Ecto neural progenitor cell (in vitro differentiated cells): ENCODE measurements at places on chromosomes 6 and 20.

DNA sequence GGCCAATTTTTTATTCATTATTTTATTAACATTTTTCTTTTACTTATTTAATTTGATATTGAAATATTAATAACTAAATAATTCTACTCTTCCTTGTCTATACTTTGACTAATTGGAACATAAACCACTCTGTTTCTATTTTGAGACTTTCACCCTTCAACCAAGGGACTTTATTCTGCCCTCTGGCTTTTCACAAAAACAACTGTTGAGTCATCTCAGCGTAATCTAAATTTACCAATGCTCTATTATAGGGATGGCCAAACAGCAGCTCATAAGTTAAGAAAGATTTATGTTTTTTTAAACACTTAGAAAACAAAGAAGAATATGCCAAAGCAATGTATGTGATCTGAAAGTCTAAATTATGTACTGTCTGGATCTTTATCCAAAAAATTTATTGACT lies 46.7 kb downstream of the DOP1A start:
- DNase-seq = no peak

- peak; percentile 56 for DNase-seq
Measured at GRCh38 chr6:71254323-71254722, 34.3 kb upstream of the OGFRL1 start.

DNA sequence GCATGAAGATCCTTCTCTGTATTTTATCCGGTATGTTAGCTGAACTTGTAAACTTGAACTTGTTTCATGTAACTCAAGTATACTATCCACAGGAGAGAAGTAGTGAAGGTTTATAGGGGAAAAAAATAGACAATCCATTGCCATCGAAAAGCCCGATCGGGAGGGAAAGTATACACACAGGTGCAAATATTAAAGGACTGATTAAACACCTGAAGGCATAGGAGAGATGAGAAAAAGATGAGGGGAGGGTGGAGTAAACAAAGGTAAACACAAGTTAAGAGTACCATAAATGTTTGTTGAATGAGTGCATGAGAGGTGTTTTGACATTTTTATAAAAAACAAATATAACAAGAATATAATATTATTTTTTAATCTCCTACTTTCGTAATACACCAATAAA lies 64.3 kb upstream of the CITED2 start:
- no peak for DNase-seq

DNA sequence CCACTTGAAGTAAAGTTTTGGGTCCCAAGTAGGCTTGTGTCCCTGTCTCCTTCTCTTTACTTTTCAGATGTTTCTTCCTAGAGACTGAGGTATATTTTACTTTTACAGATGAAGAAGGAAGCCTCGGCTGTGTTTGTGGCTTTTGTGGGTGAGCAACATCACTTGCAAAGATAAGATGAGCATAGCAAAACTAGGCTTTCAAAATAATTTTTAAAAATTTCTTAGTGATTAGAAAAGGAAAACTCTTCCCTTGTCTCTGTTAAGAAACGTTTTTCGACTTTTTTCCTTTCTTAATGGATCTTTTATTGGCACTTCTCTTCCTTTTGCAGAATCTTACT lies 7.6 kb downstream of the PTPN1 start:
- no peak for DNase-seq

DNA sequence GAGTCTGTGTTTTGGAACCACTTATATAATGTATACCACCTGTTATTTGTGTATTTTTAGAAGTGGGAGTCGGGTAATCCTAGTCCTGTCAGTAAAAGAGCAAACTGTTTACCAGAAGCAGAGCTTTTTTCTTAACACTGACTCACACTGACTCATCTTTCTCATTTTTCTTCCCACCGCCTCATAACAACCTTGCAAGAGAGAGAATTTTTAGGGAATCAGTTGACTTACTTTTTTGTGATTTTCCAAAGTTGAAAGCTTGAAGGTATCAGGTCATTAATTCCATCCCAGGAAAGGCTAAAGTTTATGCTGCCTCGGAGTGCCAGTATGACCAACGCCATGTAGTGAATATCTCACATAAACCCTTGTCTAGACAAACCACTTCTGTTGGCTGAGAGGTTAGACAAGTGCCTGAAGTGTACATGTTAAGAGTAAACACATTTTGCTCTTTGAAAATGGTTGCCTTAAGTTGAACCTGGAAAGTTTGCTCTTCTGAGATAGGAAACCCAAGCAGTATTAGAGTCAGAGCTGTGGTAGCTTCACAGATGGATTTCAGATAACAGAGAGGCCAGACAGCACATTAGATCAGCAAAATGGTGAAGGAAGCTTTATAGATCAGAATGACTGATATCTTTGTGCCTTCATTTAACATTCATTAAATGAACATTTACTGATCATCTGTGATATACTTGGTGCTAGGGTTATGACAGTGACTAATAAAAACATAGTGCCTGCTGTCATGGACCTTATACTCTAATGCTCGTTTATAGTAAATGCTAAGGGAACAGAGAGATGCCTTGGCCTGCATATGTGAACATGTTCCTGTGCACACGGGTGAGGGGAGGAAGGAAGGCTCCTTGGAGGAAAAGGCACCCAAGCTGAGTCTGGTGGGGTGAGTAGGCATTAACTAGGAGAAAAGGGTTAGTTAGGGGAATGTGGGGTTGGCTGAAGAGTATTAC lies 29.1 kb upstream of the PKIG start:
- no peak for DNase-seq

GRCh38 chr6:158611039-158611438 lies 33.5 kb downstream of the DYNLT1 start:
- no peak for DNase-seq

GRCh38 chr20:3795511-3796468 lies at the start of gene CDC25B:
CDC25B (plus strand) TSS chr20:3796310; CDS start chr20:3796532, 222 bp downstream.
- peak; percentile 94 for DNase-seq

DNA sequence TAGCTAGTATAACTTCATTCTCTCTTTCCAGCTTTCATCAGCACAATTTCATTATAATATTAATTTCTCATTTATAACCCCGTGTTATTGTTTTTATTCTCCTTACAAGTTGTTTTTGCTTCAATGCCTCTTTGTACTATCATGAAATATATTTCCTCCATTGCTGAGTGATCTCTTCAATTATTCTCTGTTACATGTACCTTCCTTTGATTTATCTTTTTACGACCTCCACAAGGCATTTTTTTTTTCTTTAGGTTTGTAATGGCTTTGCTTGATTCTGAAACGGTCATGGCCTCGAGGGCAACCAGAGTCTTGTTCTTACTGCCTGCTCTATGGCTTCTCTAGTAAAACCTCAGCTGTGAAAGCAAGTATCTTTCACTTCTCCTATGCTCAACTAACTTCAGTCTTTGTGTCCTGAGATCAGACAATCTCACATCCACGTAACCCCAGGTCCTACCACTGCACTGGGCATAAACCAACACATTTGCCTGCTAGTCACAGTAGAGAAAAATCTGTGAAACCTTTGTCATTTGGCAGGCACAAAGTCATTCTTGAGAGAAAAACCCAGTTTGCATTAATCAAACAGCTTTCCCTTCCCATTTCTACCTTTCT lies 119.9 kb downstream of the UST start:
- no peak for DNase-seq
